ENCODE measurements at places on chromosomes 2 and 18. TPM values are rescaled to one million over a fixed set of nuclear protein-coding genes. Genes with fewer than 3 reads are reported as not detected.

DNA sequence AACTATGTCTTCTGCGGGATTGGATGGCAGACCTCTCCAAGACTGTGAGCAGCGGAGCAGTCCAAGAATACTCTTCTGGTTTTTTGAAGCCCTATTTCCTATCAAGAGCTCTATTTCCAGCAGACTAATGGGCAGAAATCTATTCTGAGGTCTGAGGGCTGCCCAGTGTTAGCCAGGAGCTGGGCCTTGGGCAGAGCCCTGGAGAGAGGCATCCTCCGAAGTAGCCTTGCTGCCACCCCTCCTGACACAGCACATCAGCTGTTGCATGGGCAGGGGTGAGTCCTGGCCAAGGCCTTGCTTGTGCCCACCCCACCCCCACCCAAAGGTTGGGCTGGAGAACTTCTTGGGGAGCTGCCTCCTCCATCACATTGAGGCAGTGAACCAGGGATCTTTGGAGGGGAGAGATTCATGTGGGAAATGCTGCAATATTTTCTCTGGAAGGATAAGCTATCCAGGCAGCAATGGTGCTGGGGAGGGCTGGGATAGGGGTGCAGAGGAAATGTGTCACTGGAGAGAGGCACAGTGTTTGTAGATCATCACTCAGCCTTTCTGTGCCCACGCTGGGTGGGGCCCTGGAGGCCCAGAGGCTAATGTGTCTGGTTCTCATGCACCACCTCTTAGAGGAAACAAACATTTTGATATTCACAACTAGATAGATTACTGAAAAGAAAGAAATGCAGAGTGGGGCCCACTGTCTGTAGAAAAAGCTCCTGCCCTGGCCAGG, 104.7 kb downstream of the VSNL1 start:
- DNase-seq = no peak
- peaks cover 23% of the 10 kb centered on the region for H3K4me1 ChIP-seq
- H3K4me3 ChIP-seq = no peak overlapping the region
- no peaks in the 10 kb centered on the region for H3K36me3 ChIP-seq

- H3K4me3 ChIP-seq = no peak overlapping the region
- no peaks in the 10 kb centered on the region for H3K27me3 ChIP-seq
- H3K4me1 ChIP-seq = peaks cover 35% of the 10 kb centered on the region
- H3K36me3 ChIP-seq = no peaks in the 10 kb centered on the region
These were observed 10.5 kb upstream of the TMSB10 start for GRCh38 chr2:84894758-84895520.

DNA sequence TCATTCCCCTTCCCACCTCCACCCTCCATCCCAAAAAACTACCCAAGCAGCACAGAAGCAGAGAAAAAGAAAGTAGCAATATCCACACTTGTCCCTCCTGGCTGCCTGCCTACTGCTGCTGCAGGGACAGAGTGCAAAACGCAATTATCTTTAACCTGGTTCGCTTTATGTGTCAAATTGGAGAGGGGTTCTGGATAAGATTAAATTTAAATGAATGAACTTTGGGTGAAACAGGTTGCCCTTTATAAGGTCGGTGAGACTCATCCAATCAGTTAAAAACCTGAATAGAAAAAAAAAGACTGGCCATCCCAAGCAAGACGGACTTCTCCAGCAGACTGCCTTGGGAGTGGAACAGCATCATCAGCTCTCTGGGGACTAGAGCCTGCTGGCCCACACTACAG, 62.6 kb downstream of the ANKRD44 start:
- H3K4me1 ChIP-seq = peaks cover 3% of the 10 kb centered on the region
- no peak overlapping the region for H3K27ac ChIP-seq
- no peak overlapping the region for H3K4me3 ChIP-seq
- H3K36me3 ChIP-seq = no peaks in the 10 kb centered on the region
- DNase-seq = no peak

DNA sequence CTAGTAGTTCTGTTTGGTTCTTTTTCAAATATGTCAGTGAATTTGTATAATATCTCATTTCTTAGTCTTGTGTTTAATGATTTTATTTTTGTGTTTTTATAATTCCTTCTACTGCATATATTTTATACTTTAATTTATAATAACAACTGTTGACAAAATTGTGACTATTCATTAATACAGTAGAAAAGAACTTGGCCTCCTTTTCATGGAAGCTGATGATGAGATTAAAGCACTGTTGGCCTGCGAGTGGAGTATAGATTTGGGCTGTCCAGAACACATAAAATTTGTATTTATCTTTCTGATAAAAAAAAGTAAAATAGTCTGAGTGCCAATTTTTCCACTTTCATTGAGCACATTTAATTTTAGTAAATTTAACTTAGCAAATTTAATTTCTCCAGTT, 12.1 kb downstream of the CFLAR start:
- H3K27me3 ChIP-seq = no peaks in the 10 kb centered on the region
- peaks cover 15% of the 10 kb centered on the region for H3K36me3 ChIP-seq
- peak overlapping the region; percentile 100 for H3K27ac ChIP-seq

Gene PLGLB1
- total RNA-seq = not detected

Gene TUBA3D
- not detected for total RNA-seq

Gene TBC1D8
- 120 TPM for total RNA-seq

Gene DSG4
- total RNA-seq = not detected

Gene CYBRD1
- total RNA-seq = 60.1 TPM

- H3K27ac ChIP-seq = no peak overlapping the region
- H3K4me1 ChIP-seq = peaks cover 46% of the 10 kb centered on the region
- no peak for DNase-seq
- no peaks in the 10 kb centered on the region for H3K36me3 ChIP-seq
- no peaks in the 10 kb centered on the region for H3K27me3 ChIP-seq
- no peak overlapping the region for H3K4me3 ChIP-seq
These were observed 33.8 kb downstream of the MAP4K3 start for GRCh38 chr2:39403311-39403710.

GRCh38 chr2:73174941-73175662, 27.3 kb upstream of the NOTO start:
- H3K27me3 ChIP-seq = peaks cover 71% of the 10 kb centered on the region
- no peak for DNase-seq
- H3K27ac ChIP-seq = peak overlapping the region; percentile 68
- H3K36me3 ChIP-seq = no peaks in the 10 kb centered on the region
- peaks cover 31% of the 10 kb centered on the region for H3K4me1 ChIP-seq
- peak overlapping the region; percentile 56 for H3K4me3 ChIP-seq

Gene CABYR
- total RNA-seq = 0.73 TPM

- no peaks in the 10 kb centered on the region for H3K4me1 ChIP-seq
- no peaks in the 10 kb centered on the region for H3K27me3 ChIP-seq
- H3K36me3 ChIP-seq = no peaks in the 10 kb centered on the region
- DNase-seq = no peak
These were observed 228.3 kb upstream of the SETBP1 start for GRCh38 chr18:44452346-44452745.

DNA sequence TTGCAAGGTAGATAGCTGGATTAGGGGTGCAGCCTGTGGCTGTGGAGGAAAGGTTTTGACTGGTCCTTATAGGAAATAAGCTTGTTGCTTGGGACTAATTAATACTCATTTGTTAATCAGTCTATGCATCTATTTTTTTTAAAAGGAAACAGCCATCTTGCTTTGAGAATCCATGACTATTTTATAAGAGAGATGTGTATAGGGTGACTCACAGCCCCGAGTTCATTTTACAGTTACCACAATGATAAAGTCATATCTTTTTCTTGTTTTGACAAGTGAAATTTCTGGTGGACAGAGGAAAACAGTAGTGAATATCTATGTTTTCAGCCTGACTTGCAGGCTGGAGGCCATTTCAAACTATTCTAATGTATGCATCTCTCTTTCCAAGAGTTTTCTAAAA, 193.5 kb upstream of the CCDC68 start:
- H3K4me3 ChIP-seq = no peak overlapping the region
- no peak for DNase-seq
- no peak overlapping the region for H3K27ac ChIP-seq
- no peaks in the 10 kb centered on the region for H3K36me3 ChIP-seq

Gene FAM168B
- total RNA-seq = 80.6 TPM

Gene MARCHF4
- 0.55 TPM for total RNA-seq

- H3K27ac ChIP-seq = no peak overlapping the region
- H3K27me3 ChIP-seq = no peaks in the 10 kb centered on the region
- no peaks in the 10 kb centered on the region for H3K36me3 ChIP-seq
- peaks cover 9% of the 10 kb centered on the region for H3K4me1 ChIP-seq
- no peak for DNase-seq
- H3K4me3 ChIP-seq = no peak overlapping the region
These were observed 14.4 kb upstream of the FHL2 start for GRCh38 chr2:105413206-105413605.

Gene ILKAP
- 48.7 TPM for total RNA-seq

DNA sequence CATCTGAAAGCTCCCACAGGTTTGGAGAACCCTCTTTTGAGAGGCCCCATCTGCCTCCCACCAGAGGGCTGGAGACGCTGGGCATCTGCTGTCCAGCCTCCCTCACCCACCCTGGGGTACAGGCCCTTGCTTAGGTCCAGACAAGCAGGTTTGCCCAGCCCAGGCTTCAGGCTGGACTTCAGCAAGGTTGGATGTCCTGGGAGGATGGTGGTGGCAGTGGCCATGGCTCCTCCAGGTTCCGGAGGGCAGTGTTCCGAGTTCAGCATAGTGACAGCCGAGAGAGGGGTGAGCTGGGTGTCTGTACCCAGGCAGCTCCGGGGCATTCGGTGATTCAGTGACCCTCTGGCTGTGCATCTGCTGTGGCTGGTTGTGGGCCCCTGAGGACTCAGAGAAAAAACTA, 58.2 kb upstream of the HDAC4 start:
- DNase-seq = no peak
- no peaks in the 10 kb centered on the region for H3K27me3 ChIP-seq
- H3K36me3 ChIP-seq = no peaks in the 10 kb centered on the region
- H3K4me1 ChIP-seq = peaks cover 5% of the 10 kb centered on the region
- H3K4me3 ChIP-seq = no peak overlapping the region

Data from stomach (tissue), 19 donors.